ENCODE measurements at places on chromosomes 4 and X.

- DNase-seq: no peak
Observed at GRCh38 chrX:153375571-153375970, 25.6 kb downstream of the PNMA6E start.

DNA sequence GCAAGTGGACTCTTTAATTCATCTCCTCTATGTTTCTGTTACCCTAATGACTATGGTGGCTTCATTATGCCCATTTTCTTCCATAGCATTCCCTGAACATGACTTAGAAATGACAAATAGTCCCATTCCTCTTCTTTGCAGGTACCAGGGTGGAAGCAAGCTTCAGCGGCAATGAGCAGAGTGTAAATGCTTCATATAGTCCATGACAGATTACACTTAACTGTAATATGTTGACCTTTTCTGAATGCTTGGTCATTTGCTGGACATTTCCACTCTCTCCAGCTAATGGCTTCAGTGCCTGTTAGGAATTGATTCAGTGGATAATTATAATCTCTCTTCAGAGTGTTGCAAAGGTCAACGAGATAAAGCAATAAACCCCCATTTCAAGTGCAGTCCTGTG is 129.7 kb upstream of the PRPS2 start:
- DNase-seq: no peak

DNA sequence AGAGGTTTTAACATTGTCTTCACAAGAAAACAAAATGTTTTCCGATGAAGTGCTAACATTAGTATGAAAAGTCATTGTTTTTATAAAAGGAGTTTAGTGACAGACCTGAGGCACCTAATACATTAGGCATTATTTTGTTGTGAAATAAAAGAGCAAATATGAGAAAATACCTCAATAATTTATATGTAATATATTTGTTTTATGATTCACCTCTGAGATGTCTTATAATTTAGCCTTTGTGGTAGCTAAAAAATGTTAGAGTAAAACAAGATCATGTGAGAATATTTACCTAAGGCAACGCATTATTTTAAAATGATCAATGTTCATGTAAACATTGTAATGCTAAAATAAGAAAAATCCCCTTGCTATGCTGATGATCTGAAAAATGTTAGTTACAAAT is 100.9 kb upstream of the WDFY3 start:
- DNase-seq: no peak

- DNase-seq: no peak
Observed at GRCh38 chrX:80511969-80512760, 91.9 kb downstream of the TENT5D start.

GRCh38 chr4:125334926-125335325 is 20.2 kb downstream of the FAT4 start:
- no peak for DNase-seq

DNA sequence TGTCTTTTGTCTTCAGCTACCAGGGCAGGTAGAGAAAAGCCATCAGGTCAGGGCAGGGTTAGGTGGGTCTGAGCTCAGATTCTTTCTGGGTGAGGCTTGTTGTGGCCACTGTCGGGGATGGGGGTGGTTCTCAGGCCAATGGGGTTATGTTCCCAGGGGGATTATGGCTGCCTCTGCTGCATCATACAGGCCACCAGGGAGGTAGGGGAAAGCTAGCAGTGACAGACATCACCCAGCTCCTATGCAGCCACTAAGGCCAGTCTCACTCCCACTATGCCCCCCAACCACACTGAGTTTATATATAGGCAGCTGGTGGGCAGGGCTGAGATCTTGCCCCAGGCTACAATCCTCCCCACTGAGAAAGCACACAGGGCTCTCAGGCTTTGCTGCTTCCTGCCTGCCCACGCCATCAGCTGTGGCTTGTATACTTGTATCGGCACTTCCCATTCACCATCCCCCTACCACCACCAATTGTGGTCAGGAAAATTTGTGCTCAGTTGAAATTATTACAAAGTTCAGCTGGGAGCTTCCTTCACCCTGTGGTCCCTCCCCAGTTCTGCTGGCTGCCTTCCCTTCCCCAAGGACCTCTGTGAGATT is 72.6 kb upstream of the PTPN13 start:
- DNase-seq: no peak

- no peak for DNase-seq
Observed at GRCh38 chr4:24160358-24160757, 270.5 kb upstream of the PPARGC1A start.

GRCh38 chrX:95076449-95076848 is 1402.4 kb downstream of the FAM133A start:
- peak; percentile 43 for DNase-seq

DNA sequence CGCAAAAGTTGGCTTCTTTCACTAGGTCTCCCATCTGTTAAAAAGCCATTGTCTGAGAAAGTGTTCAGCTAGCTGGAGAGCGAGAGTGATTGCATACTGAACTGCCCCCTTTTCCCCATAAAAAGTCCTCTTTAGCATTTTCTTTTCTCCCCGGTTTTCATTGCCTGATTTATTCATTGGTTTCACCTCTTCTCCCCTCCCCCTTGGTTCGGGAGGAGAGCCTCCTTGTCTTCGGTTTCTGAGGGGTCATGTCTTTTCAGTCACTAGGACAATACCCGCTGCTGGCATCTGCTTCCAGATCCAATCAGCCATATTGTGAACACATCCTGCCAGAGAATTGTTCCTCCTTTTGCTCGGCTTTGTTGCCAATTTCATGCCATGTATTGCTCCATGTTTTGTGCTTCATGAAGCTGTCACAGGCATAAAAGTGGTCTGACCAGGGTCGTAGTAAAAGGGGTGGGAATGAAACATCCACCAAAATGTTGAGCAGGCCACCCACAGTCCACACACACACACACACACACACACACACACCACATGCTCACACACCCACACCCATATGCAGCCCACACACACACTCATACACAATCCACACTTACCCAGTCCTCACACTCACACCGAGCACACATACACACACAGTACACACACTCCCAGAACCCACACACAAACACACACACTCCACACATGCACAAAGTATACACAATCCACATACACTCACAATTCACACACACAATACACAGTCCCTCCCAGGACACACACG is 136.0 kb downstream of the NKX6-1 start:
- DNase-seq: no peak

GRCh38 chrX:13885591-13885990 is 68.7 kb upstream of the GPM6B start:
- no peak for DNase-seq

DNA sequence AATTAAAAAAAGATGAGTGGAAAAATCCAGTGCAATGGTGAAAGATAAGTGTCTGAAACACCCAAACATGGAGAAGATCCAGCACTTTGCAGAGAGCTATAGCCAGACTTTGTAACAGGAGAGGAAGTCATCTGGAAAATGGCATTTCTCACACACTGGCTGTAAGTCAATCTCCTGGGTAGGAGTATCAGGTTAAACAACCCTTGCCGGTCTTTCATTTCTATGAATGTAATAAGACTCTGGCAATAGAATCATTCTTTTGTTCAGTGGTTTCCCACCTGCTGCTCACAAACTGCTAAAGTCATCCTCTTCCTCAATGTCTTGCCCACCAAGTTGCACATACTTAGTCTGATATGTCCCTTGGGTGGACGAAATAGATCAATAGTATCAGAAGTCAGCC is 94.0 kb upstream of the ATP8A1 start:
- DNase-seq: no peak

GRCh38 chr4:69098470-69098869 is 2.2 kb downstream of the UGT2B7 start:
- DNase-seq: no peak

GRCh38 chr4:133150486-133151340 is 1.6 kb downstream of the PCDH10 start:
- DNase-seq: peak; percentile 59

DNA sequence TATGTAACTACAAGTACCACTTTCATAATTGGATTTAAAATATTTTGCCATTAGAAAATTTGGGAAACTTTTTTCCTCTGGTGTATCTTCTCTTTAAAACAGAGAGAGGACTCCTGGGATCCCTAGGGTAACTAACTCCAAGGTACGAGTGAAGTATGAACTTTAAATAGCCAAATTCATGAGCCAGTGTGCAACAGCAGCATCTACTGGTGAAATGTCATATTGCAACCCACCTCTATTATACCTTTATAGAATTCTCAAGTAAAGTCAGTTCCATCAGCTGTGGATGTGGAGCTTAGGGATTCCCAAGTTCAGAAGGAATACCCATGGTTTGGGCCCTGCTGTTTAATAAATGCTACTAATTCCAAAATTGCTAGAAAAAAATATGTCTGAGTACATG is 282.7 kb upstream of the TAPT1 start:
- DNase-seq: no peak

Data from adipocyte (in vitro differentiated cells).